Progenitor cell of endocrine pancreas (in vitro differentiated cells): ENCODE measurements at places on chromosomes 13 and 19.

DNA sequence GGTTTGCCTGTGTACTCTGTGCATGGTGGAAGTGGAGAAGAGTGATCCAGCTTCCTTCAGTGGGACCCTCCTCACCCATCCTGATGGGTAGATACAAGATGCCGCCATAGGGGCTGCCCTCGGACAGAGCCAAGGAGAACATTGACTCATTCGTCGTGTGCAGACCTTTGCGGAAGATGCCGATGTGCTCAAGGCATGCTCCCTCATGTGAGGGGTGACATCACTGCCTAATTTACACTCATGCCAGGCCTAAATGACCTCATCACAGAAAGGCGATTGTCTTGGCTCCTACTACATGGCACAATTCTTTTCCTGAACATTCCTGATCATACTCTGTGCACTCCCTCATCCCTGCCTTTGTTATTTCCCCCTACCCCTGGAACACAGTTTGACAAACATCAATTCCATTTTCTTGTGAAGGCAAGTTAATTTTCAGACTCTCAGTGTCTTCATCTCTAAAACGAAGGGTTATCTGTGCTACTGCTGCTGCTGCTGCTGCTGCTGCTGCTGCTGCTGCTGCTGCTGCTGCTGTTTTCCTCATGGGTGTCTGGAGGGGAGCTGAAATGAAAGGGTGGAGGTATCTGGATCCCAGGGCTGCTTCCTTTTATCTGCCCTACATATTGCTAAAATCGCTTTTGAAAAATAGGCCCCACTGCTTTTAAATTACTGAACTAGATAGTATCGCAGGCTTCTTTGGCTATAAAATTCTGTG, 146.5 kb upstream of the ARGLU1 start:
- no peaks in the 10 kb centered on the region for H3K36me3 ChIP-seq
- no peak overlapping the region for H3K4me3 ChIP-seq
- H3K27ac ChIP-seq, result no peak overlapping the region
- H3K27me3 ChIP-seq, result peaks cover 3% of the 10 kb centered on the region

- no peak for DNase-seq
- no peak overlapping the region for H3K4me3 ChIP-seq
- H3K4me1 ChIP-seq, result no peaks in the 10 kb centered on the region
- no peaks in the 10 kb centered on the region for H3K36me3 ChIP-seq
- H3K27me3 ChIP-seq, result peaks cover 7% of the 10 kb centered on the region
Measured at GRCh38 chr19:41531438-41532311, 44.3 kb upstream of the CEACAM21 start.

DNA sequence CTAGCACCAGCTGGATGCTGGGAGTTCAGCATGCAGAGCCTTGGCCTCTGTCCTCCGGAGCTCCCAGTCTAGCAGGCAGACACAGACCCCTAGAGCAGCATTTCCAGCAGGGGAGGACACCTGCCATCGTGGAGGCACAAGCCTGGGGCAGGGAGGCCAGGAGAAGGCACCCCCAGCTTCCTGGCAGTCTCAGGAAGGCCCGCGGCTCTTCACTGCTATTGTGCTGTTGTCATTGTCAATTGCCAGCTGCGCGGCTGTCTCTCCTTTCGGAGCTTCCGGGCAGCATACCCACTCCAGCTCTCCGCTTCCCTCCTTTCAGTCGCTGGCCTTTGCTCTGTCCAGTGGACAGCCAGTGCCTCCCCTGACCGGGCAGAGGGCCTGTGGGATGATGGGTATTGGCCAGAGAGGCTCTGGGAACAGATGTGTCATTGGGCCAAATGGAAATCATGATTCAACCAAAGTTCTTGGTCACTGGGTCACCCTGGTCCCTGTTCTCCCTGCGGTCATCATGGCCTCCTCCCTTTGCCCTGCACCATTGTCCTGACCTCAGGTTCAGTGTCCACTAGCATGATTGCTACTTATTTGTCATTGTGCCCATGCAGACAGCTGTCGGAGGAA, 93.0 kb downstream of the SLC7A1 start:
- peaks cover 24% of the 10 kb centered on the region for H3K27me3 ChIP-seq
- H3K4me1 ChIP-seq, result no peaks in the 10 kb centered on the region

- DNase-seq, result no peak
- H3K4me3 ChIP-seq, result no peak overlapping the region
- no peaks in the 10 kb centered on the region for H3K27me3 ChIP-seq
- no peak overlapping the region for H3K27ac ChIP-seq
Measured at GRCh38 chr19:4821265-4821664, 10.2 kb downstream of the TICAM1 start.

GRCh38 chr19:13149628-13150186, 468 bp downstream of the STX10 start:
- peaks cover 10% of the 10 kb centered on the region for H3K4me1 ChIP-seq
- no peaks in the 10 kb centered on the region for H3K27me3 ChIP-seq
- peak overlapping the region; percentile 96 for H3K4me3 ChIP-seq
- peak overlapping the region; percentile 99 for H3K27ac ChIP-seq
